ENCODE measurements at places on chromosomes 7 and 10. TPM values are rescaled to one million over a fixed set of nuclear protein-coding genes. Genes with fewer than 3 reads are reported as not detected.

The SLC29A3 gene
- 3.3 TPM for total RNA-seq

The TMEM26 gene
- not detected for total RNA-seq

The SLC29A4 gene
- total RNA-seq = 0.51 TPM

The PROSER2 gene
- 0.33 TPM for total RNA-seq

The LRRC4 gene
- total RNA-seq = not detected

The MACROH2A2 gene
- total RNA-seq = 5.0 TPM

The SAMD8 gene
- total RNA-seq = 13.1 TPM

The LAMB4 gene
- not detected for total RNA-seq

The LIPN gene
- not detected for total RNA-seq

The PDK4 gene
- total RNA-seq = not detected

The STAG3 gene
- 15.7 TPM for total RNA-seq

The TRPV6 gene
- total RNA-seq = not detected

The NPSR1 gene
- total RNA-seq = not detected

The IL2RA gene
- total RNA-seq = 211 TPM

The CYP3A5 gene
- not detected for total RNA-seq

The ITGB8 gene
- not detected for total RNA-seq

The PNLIPRP1 gene
- not detected for total RNA-seq

The SND1 gene
- total RNA-seq = 195 TPM

Data from activated naive CD4-positive, alpha-beta T cell treated with anti-CD3 and anti-CD28 coated beads, Interleukin-2, amount 10 ng/mL, durations not matched to agents 5 hours and 36 hours (primary cell).